AG09309 (cell line): ENCODE measurements at places on chromosomes 5 and 9.

DNA sequence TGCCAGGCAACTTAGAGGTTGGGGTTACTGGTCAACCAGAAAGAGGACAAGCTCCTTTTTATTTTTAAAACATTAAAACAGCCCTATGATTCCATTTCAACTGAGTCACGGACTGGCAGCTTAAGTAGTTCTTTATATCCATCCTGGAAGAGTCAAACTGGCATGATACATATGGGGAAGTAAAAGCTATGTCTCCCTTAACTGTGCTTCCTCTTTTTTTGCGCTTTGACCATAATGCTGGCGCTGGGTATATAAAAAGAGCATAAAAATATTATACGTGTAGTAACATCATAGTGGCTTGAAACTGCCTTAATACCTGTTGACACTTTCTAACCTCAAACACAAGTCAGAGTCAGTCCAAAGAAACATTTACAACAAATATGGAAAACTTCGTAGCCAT, 274.4 kb downstream of the CSNK1G3 start:
- no peak for DNase-seq

- peak; percentile 51 for DNase-seq
Observed at GRCh38 chr5:153883854-153884611, 154.7 kb downstream of the FAM114A2 start.

GRCh38 chr9:16601991-16602390, 268.5 kb downstream of the BNC2 start:
- no peak for DNase-seq

DNA sequence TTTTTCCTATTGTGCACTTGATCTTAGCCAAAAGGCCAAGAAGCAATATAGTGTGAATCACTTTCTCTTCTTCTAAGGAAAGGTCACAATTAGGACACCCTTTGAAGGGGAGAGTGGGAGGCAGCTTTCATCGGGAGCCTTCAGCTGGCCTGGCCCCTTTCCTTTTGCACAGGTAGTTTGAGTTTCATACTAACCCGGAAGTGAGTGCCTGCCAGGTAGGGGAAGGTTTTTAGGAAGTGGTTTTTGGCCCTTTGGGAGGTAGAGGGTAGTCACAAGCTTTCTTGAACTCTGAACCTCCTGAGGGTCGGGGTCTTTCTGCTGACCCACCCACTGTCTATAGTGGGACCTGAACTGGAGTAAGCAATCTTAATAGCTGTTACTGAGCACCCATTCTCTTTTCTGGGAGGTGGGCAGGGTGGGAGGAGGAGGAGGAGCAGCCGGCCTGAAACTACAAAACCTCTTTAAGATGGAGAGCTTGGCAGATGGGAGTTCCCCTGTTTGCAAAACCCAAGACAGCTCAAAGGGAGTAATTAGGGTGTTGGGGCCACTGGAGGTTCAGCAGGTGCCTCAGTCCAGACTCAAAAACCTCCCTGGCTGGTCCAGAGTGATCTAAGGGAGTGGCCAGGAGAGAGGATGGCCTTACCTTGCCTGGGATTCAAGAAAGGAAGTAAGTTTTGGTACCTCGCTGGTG, 6.0 kb downstream of the LARP1 start:
- no peak for DNase-seq

GRCh38 chr5:154968953-154969352, 28.1 kb downstream of the MRPL22 start:
- DNase-seq, result no peak

GRCh38 chr9:136242918-136243525, 2.6 kb downstream of the QSOX2 start:
- no peak for DNase-seq

DNA sequence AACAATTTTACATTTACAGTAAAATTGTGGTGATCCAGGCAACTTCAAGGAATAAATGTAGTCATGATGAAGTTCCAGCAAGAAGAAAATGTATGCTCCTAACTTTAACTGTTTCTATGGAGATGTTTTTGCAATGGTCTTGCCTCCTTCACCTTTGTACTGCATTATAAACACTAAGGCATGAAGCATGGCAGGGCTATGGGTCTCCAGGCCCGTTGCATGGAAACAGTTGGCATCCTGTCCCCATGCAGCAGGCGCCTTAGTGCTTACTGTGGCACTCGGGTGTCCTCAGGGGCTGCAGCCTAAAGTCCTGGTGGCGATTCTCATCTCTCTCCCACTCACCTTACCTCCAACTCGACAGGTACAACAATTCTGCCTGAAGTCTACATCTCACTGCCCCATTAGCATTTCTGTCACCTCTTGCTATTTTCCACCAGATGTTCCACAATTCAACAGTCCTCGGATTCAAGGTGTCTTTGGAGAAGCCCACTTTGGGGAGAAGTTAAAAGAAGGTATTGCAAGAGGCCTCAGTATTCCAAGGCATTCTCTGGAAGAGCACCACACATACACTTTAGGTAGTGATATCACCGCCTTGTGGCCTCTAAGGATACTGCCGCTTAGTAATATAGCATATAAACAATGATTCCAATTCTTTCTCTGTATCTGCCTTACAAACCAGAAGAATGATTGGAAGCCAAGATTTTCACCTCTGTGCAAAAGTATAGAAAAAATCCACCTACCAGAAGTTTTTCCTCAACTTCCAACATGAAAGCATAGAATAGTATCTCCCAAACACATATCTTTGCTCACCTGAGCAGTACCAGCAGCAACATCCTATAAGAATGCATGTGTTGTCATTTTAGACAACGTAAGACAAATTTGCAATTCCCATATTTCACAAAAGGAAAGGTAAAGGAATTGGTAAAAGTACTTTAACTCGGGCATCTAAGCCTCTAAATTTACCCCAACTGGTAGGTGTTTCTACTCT, 5.1 kb downstream of the LIFR start:
- DNase-seq, result no peak

DNA sequence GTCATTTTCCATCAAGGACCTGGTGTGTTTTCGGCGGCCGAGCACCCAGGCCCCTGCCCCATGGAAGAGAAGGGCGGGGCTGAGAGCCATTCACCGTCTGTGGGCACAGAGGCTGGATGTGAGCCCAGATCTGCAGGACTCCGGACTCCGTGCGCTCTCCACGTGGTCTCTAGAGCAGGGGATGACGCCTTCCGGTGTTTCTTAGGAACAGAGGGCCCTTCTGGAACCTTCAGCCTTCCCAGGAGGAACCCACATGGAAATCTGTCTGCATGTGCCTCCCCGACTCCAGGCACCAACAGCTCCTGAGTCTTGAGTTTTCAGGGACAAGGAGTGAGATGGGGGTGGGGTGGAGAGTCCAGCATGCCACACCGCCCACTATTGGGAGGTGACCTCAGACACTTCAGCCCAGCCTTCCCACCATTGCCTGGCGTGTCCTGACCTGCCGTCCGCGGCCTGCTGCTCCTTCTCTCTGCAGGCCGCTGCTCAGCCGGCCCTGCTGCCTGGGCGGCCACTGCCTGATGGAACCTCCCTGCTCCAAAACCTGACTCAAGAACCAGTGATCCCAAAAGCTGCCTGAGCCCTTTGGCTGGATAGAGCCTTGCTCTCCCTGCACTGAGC, 2.4 kb upstream of the RXRA start:
- no peak for DNase-seq

DNA sequence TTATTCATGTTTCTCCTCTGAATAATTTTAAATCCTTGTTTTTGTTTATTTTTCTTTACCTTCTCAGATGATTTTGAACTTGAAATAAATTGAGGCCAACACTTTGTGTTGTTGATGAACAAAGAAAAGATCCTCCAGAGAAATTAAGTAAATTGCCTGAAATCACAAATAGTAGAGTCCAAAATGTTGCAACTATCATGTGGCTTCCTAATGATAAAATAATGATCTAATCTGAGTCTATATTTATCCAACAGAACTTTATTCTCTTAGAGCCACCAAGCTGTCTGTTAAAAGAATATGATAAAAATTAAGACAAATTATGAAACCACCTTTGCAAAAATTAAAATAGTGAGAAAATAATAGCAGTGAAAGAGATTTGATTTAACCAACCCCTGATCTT, 132.2 kb upstream of the SPEF2 start:
- DNase-seq, result no peak

DNA sequence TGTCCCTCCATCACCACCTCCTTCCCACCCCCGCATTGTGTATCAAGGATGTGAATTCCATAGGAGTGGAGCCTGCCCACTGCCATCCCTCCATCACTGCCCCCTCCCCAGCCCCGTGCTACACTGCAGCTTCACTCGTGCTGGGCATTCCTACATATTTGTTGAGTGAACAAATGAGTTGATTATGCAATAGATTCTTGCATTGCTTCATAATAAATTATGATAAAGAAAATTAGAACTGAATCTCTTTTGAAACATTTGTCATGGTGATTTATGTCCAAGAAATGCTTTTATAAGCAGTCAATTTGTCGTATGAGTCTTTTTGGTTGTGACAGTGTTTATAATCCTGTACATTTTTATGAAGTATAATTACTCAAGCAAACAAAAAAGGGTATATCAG, 83.2 kb downstream of the IRX1 start:
- DNase-seq, result no peak
